ENCODE measurements at places on chromosomes 4 and X.

DNA sequence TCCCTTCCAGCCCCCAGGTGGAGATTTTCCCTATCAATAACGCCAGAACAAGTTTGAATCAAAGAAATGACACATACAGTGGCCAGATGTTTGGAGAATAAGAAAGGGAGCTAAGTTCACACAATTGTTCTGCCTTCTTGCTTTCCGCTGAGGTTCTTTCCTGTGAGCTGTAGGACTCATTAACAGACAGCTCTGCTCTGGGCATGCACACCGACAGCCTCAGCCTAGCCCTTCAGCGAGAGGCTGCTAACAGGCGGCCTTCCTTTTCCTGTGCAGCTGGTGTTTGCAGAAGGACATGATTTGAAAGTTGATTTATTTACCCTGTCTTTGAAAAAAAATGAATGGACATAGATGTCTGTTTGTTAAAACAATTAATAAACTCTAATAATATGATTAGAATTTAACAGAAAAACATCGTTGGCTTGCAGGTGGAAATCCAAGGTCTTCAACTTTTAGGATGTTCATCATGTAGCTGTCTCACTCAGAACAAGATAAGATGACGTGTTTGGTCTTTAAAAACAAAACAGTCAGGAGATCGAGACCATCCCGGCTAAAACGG is 183.3 kb downstream of the KDR start:
- peak; percentile 6 for DNase-seq

DNA sequence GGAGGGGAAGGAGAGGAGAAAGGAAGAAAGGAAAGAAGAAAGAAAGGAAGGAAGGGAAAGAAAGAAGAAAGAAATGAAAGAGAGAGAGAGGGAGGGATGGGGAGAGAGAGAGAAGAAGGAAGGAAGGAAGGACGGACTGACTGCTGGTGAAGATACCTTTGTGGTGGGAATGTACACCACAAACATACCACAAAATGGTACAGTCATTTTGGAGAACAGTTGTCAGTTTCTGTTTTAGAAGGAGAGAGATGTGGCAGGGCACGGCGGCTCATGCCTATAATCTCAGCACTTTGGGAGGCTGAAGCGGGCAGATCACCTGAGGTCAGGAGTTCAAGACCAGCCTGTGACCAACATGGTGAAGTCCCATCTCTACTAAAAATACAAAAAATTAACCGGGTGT is 40.0 kb upstream of the SHISA3 start:
- no peak for DNase-seq

- no peak for DNase-seq
These were observed 557.5 kb downstream of the PPARGC1A start for GRCh38 chr4:23332313-23332712.

DNA sequence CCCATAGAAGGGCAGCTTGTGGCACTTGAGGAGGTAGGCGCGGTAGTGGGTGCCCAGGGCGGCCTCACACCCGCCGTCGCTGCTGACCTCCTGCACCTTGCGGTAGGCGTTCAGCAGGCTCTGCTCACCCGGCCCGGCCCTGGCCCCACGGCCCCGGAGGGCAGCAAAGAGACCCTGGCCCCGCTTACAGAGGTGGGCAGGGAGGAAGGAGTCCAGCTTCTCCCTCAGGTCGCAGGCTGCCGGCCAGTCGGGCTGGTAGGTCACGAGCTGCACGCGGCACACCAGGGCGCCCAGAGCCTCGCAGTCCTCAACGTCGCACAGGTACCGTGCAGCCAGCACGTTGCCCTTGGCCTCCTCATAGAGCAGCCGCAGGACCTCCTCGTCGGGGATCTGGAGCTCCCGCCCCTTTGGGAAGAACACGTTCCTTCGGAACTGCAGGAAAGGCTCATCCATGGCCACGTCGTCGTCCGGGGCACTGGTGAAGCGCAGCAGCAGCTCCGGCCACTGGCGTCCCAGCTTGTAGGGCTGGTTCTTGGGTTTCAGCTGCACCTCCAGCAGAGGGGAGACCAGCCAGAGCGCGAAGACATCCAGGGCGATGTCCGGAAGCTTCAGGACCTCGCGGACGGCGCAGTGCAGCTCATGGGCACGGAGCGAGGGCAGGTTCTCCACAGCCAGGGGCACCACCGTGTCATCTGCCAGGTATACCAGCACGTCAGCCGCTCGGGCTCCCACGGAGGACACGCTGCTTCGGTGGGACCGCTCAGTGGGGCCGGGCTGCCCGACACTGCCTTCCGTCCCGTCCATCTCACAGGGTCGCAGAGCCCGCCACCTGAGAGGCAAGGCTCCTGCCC is 17.1 kb upstream of the LAS1L start:
- no peak for DNase-seq

DNA sequence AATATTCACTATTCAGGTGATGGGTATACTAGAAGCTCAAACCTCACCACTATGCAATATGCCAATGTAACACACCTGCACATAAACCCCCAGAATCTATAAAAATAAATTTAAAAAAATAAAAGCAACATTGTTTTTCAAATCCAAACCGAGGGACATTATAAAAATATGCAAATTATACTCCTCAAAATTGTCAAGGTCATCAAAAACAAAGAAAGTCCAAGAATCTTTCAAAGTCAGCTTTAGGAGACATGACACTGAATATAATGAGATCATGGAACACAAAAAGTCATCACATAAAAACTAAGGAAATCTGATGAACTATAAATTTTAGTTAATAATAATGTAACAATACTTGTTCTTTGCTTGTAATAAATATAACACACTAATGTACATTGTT is 43.2 kb upstream of the AR start:
- DNase-seq = no peak

- peak; percentile 49 for DNase-seq
These were observed at the start of gene ARL9 for GRCh38 chr4:56505269-56506130. TSS of gene ARL9 (plus strand) at chr4:56505791. CDS start at chr4:56505863, 72 bp downstream.

Measured in inflammatory macrophage (primary cell).